ENCODE measurements at places on chromosomes 12 and 14.

- DNase-seq, result no peak
Measured at GRCh38 chr12:65830305-65830704, 6.0 kb downstream of the HMGA2 start.

DNA sequence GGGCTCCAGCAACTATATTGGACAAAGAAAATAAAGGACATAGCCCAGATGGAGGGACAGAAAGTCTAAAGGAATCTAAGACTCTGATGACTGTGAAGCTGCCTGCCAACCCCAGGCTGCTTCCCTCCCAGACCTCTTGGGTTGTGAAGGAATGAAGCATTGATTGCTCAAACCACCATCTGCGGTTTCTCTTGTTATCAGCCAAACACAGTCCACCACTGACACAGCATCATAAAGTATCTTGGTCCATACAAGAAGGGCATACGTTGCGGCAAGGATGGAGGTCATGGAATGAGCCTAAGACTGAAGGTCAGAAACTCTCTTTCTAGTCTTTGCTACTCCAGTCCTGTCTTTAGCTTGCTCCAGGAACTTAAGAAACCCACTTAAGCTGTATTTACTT, 58.5 kb upstream of the PLXNC1 start:
- no peak for DNase-seq

- DNase-seq, result no peak
Measured at GRCh38 chr12:26196421-26196716, 996 bp downstream of the SSPN start.

GRCh38 chr12:91538418-91538817, 355.8 kb upstream of the DCN start:
- DNase-seq, result no peak

- DNase-seq, result no peak
Measured at GRCh38 chr12:27756670-27757195, 23.3 kb upstream of the KLHL42 start.

GRCh38 chr12:131104463-131105350, 151.0 kb downstream of the ADGRD1 start:
- DNase-seq, result peak; percentile 47

- DNase-seq, result no peak
Measured at GRCh38 chr12:38776647-38777046, 128.7 kb downstream of the CPNE8 start.

DNA sequence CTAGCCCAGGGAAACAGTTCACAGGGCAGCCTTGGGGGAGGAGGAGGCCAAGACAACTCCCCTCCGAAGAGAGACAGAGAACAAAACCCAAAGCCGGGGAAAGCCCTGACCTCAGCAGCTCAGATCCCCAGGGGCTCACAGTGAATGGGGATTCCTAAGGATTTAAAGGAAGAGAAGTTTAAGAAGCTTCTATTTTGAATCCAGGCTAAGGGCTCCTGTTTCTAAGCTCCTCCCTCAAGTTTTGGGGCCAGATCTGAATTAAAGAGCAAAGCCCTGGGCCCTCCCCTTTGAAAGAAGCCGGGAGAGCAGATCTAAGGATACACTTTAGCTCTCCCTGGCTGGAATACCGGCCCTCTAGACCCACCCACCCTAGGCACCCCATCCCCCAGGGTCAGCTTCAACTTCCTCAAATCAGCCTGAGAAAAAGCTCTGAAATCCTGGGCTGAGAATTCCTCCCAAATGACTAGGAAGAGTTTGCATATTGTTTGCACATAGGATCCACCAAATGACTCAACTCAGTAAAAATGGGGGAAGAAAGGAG, 3.9 kb downstream of the KDM2B start:
- DNase-seq, result no peak

DNA sequence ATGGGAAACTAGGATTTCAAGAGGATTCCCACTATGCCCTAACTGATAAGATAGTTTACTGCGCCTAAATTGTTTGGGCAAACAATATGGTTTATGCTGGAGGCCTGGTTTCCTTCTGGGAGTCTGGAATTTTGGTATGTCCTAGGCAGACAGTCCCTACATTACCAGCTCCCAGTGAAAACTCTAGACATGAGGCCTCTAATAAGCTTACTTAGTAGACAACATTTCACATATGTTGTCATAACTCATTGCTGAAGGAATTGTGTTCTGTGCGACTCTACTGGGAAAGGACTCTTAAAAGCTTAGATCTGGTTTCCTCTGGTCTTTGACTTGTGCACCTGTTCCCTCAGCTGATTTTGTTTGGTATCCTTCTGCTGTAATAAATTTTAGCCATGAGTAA, 18.0 kb upstream of the PRPF39 start:
- no peak for DNase-seq

GRCh38 chr14:73259837-73260236, 22.5 kb downstream of the PAPLN start:
- DNase-seq, result no peak

- DNase-seq, result no peak
Measured at GRCh38 chr12:57461917-57462250, 2.3 kb downstream of the GLI1 start.

- DNase-seq, result peak; percentile 22
Measured at GRCh38 chr12:51270067-51270950, at the start of gene SMAGP. SMAGP (minus strand) TSS chr12:51270415; CDS start chr12:51269278, 1,137 bp downstream.

- no peak for DNase-seq
Measured at GRCh38 chr14:63564318-63564717, 21.1 kb upstream of the PPP2R5E start.

- no peak for DNase-seq
Measured at GRCh38 chr12:113647048-113647447, 175.4 kb upstream of the LHX5 start.

GRCh38 chr12:56571121-56571520, 49.5 kb downstream of the RBMS2 start:
- DNase-seq, result no peak

DNA sequence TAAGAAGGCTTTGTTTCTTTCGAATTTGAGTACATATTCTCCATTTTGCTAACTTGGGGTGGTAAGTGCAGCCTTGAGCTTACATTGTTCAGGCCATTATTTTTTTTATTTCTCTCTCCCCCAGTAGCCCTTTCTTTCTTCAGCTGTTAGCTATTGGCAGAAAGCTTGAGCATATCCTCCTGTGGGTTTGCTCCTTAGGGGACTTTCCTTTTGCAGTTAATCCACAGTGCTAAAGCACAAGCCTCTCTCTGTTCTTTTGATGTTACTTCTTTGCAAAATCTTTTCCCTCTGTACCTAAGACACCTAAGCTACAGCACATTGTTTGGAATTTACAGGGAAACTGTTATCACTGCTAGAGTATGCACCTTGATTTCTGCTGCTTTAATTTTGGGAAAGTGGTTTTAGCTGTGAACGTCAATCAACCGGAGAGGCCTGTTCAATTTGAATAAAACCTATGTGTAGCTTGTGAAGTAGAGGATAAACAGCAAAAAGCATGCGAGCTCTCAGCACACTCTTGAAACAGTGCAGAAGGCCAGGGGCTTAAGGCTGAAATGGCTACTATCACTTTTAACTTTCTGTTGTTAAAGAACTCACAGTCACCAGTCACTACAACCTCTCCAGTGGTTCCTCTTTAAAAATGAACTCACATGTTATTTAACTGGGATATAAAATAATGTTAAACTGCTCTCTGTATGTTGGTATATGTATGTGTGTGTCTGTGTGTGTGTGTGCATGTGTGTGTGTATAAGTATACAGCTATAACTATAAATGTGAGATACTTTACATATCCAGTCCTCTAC, 139.2 kb downstream of the PDZRN4 start:
- DNase-seq, result no peak

DNA sequence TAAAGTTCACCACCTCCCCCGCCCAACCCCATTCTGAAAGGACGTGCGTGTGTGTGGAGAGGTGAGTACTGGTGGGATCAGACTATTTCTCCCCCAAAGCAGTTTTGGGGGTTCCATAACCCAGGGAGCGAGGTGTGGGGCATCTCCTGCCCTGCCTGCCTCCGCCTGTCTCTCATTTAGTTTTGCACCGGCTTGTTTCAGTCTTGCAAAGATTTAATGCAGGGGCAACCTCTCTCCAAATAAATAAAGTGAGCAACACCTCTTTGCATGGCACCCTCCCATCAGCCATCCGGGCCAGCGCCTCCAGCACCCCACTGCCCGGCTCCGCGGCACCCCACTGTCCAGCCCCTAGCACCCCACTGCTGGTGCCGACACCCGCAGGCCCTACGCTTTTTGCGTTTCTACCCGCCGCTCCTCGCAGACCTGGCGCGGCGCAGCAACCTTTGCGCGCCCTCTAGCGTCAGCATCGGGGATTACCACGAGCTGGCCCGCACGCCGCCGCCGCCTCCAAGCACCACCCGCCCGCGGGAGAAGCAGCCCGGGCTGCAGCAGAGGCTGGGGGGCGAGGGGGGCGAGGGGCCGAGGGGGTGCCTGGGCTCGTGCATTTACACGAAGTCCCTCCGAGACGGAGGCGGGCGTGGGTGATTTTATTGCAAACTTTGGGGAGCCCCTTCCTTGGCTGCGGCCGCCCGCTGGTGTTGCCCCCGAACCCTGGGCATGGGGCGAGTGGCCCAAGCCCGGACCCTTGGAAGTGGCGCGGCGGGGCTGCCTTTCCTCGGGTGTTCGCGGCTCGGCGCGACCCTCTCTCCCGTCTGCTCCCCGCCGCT, 55.8 kb upstream of the VRK1 start:
- peak; percentile 47 for DNase-seq

GRCh38 chr14:76576047-76576741, 185.1 kb upstream of the VASH1 start:
- no peak for DNase-seq

DNA sequence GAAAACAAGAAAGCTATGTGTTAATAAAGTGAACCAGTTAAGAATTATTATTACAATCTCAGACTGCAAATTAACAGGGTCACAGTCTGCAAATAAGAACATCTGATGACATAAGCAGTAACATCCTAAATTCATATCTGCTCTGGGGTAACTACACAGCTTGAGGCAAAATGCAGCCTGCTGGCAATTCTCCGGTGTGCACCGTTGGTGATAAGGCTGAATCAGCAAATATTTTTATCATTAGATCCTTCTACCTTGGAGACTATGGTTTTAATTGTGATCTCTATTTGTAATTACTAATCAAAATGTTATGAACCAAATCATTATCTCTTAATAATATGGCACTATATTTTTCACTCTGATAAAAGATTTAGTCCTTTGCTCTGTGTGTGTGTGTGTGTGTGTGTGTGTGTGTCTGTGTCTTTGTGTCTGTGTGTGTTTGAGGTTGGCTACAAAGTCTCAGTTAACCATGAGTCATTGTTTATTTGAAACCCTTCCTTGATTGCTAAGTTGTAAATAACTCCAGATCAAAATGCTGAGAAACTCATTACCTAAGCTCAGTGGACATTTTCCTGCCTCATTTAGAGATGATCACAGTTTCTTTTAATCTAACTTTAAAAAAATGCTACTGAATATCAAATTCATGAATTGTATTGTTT, 442.6 kb downstream of the GXYLT1 start:
- DNase-seq, result no peak

GRCh38 chr12:109892748-109893147, 7.3 kb upstream of the TCHP start:
- DNase-seq, result no peak

DNA sequence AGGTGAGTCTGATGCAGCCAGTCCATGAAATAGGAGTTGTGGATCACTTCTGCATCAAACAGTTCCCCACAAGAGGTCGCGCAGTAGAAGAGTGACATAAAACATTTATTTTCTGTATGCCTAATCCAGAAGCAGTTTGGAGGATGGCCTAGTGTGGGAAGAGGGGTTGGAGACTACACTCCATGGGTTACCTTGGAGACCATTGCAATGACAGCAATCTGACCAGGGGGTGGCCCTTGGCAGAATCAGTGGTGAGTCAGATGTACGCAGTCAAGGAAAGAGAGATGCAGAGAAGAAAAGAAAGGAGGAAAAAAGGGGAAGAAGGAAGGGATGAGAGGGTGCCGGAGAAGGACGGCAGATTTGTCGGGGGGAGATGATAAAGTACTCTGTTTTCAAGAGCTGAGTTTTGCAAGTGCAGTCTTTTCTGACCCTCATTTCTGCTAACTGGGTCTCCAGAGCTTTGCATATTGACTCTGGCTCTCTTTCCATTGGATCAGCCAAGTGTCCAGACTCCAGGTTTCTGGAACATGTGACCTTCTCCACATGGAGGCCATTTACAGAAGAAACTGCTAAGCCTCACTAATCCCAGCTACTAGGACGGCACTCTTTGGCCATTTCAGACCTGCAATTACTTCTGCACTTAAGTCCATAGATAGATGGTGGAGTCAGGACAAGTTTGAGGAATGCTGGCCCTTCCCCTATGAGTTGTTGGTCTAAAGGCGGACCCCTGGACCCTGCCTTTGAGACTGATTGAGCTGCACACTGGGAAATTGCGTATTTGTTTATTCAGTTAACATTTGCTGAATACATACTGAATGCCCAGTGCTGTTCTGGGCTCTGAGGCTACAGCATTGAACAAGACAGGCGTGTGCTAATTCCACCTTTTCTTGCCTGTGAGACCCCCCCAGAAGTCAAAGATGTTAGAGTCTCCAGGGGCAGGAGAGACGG, 424.2 kb downstream of the BCL11B start:
- DNase-seq, result no peak

DNA sequence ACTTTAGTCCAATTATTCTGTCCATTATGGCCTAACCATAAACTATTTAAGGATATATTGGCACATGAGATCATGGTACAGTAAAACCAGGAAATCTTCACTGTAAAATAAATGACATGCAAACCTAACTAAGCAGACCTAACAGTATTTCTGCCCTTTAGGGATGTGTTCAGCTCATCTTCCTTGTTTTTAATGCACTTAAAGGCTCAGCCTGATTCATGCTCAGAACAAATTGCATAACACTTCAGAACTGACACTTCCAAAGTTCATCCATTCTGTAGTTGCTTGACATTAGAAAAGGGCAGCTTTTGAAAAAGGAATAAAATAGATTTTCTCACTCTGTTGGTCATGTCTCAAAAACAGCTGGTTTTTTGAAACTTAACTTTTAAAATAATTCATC, 708.5 kb downstream of the C12orf50 start:
- no peak for DNase-seq

GRCh38 chr12:126608607-126609175, 1543.5 kb downstream of the AACS start:
- DNase-seq, result no peak

DNA sequence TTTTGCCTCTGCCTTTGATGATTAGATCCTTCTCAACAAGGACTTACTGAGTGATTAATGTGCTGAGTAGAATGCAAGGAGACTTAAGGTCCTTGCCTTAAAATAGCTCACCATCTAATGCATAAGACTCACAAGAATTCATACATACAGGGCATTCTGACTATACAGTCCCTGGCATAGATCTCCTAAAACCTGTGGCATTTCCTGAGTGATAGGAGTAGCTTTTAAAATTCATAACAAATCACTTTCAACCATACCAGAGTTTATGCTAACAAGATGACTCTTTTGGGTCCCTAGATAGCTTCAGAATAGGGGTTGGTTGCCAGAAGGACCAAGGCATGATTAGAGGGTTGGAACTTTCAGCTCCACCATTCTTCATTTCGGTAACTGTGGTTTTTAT, 48.8 kb downstream of the STXBP6 start:
- no peak for DNase-seq

- DNase-seq, result no peak
Measured at GRCh38 chr12:126362493-126362892, 1297.3 kb downstream of the AACS start.

GRCh38 chr12:110846615-110847566, at the start of gene CCDC63:
CCDC63 (plus strand) TSS chr12:110846987; CDS start chr12:110852955, 5,968 bp downstream.
- DNase-seq, result no peak

Measured in stimulated activated CD8-positive, alpha-beta memory T cell treated with anti-CD3 and anti-CD28 coated beads, Interleukin-4, amount 100 ng/mL, for 1 hour (primary cell).